Substantia nigra (tissue), 51 donors: ENCODE measurements at places on chromosomes 5 and 9.

DNA sequence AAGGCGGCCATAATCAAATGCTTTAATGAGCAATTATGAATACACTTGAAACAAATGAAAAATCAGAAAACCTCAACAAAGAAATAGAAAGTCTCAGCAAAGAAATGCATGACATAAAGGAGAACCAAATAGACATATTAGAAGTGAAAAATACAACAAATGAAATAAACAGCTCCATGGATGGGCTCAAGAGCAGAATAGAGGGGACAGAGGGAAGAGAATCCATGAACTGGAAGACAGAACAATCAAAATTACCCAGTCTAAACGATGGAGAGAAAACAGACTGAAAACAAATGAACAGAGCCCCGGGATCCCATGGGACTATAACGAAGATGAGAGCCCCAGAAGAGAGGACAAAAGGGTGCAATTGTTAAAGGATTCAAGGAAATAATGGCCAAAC lies 6.6 kb upstream of the WWC1 start:
- no peak for DNase-seq

DNA sequence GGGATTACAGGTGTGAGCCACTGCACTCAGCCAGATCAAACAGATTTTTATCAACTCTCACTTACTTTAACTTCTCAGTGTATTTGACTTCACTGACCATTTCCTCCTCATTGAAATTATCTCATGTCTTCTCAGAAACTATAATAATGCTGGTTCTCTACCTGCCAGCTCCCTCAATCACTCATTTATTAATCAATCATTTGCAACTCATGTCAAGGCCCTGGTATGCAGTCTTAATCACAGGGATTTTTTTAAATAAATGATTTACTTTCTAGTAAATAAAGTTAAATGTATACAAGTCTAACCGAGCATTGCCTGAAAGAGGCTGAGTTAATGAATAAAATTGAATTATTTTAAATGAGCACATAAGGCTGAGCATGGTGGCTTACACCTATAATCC lies 63.3 kb downstream of the PLPP1 start:
- no peak for DNase-seq

DNA sequence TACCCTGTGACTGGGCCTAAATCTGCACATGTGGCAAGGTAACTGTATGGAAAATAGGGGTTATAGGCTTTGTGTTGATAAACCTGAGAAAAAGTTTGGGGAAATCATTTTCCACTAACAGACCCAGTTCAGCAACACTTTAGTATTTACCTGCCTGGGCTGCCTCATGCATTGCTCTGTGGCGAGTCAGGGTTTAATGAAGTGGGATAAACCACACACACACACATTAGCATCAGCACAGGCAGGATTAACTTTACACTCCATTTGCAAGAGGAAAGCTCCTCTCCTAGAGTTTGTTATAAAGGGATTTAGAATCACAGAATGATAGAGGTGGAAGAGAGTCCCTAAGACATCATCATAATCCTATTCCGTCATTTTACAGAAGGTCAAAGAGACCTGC lies 20.0 kb upstream of the ZCCHC7 start:
- no peak for DNase-seq

- no peak for DNase-seq
Measured at GRCh38 chr9:127505396-127506116, 54.2 kb downstream of the LRSAM1 start.

DNA sequence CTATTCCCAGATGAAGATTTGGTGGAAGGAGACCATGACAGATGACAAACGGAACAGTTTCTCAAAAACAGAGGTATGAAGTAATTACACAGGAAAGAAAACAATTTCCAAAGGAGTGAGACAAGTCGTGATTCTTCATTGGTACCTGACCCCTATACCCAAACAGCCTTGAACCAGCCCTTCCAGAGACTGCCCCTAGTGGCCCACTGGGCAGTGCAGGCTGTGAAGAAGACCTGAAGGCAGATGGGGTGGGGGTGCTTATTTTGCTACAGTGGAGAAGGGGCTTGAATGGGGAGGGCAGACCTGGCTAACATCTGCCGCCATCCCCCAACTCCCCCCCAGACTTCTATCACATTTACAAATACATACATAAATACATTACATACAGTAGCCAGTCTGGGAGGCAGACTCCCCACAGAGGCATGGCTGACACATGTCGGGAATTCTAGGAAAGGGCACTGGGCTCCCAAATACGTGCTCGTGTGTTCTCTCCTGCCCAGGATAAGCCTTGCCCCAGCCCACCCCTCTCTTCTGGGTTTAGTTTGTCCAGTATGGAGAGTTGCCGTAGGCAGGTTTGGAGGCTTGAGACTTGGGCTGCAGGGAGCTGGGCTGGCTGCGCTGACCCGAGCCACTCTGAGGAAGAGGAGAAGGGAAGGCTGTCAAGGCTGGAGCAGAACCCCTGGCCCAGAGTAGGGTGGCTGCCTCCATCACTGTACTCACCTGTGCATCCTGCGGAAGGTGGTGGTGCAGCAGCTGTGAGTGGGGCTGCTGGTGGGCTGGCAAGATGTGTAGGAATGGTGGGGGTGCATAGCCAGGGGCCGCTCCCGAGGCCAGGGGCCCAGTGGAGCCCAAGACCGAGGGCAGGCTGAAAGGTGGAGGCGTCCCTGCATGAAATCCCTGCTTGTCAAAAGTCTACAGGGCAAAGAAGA lies 105.3 kb downstream of the UBE2R2 start:
- no peak for DNase-seq

- DNase-seq = no peak
Measured at GRCh38 chr5:116371935-116372334, 202.7 kb downstream of the SEMA6A start.
